ENCODE measurements at places on chromosomes 7 and 10.

- DNase-seq, result no peak
These were observed 8.2 kb downstream of the TWIST1 start for GRCh38 chr7:19109000-19109946.

GRCh38 chr7:137441451-137441850 is 97.9 kb upstream of the PTN start:
- DNase-seq, result no peak

GRCh38 chr10:111102359-111102837 is 25.6 kb downstream of the ADRA2A start:
- no peak for DNase-seq

GRCh38 chr10:17647326-17647725 is 3.4 kb downstream of the STAM start:
- DNase-seq, result no peak

- DNase-seq, result no peak
These were observed 42.0 kb downstream of the MYL10 start for GRCh38 chr7:101586906-101587677.

- DNase-seq, result no peak
These were observed 269.7 kb upstream of the TPK1 start for GRCh38 chr7:145105561-145105960.

- DNase-seq, result no peak
These were observed 109.2 kb downstream of the TRIL start for GRCh38 chr7:28848906-28849305.

- no peak for DNase-seq
These were observed 40.3 kb downstream of the CPVL start for GRCh38 chr7:29105752-29106668.

DNA sequence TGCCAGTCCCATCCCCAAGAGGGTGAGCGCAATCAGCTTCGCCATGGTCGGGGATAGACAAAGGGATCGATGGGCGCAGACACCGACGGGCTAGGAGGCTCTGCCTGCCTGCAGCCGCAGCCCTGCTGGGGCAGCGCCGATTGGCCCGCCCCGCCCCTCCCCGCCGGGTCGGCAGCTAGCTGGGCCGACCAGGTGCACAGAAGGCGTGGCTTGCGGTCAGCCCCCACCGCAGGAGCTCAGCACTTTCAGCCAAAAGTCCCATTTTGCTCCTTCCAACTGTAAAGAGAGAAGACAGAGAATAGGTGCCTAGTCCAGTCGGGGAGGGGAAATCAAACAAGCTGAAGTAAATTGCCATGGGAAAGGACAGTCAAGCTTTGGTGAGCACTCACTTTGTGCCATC is at the start of gene PON1:
TSS of gene PON1 (minus strand) at position 102 of the 400 bp plus-strand sequence. CDS start at position 45, 57 bp downstream.
- no peak for DNase-seq

DNA sequence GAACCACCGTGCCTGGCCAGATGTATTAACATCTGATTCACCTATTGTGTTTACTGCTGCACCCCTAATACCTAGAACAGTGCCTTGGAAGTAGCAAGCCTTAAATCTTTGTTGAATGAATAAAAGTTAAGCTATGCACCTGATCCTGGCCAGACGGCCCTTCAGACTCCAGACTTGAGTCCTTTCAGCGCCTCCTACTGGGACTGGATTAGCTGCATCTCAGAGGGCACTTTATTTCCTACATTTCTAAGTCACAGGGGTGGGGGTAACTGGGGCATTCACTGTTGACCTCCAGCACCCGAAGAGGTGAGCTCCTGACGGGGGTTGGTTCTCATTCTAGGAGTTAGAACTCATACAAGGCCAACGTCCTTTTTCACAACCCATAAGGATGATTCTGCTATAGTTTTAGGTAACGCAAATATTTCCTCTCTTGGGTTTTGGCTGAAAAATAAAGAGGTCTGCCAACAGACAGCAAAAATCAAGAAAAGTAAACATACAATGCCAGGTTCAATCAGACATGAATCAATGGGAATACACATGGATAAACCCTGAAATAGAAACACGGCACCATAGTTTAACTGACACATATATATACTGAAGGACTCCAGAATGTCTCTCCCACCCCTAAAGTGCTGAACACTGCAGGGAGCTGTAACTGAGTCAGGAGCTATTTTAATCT is 48.0 kb upstream of the DLG5 start:
- no peak for DNase-seq

GRCh38 chr10:116096526-116096925 is 176.5 kb downstream of the GFRA1 start:
- no peak for DNase-seq

DNA sequence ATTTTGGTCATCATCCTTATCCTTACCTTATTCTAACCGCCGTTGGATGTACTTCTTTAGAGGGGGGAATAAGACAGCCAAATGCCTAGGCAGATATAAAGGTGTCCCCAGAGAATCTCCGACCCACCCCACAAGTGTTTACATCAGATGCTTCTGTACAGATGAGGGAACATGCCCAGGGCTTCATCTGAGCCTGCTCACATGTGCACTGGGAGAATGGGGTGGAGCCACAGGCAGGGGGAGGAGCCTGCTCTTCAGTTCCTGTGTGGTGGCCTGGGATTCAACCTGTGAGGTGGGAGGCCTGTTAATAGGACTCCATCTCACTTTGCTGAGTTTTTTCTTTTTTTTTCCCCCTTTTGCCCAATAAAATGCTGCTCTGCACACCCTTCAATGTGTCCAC is 27.6 kb upstream of the OPTN start:
- DNase-seq, result no peak

GRCh38 chr7:15936991-15937390 is 250.5 kb upstream of the MEOX2 start:
- no peak for DNase-seq

GRCh38 chr7:111516612-111517011 is 45.7 kb downstream of the IMMP2L start:
- no peak for DNase-seq

- DNase-seq, result no peak
These were observed 718.8 kb downstream of the MAGI2 start for GRCh38 chr7:78734626-78735025.

DNA sequence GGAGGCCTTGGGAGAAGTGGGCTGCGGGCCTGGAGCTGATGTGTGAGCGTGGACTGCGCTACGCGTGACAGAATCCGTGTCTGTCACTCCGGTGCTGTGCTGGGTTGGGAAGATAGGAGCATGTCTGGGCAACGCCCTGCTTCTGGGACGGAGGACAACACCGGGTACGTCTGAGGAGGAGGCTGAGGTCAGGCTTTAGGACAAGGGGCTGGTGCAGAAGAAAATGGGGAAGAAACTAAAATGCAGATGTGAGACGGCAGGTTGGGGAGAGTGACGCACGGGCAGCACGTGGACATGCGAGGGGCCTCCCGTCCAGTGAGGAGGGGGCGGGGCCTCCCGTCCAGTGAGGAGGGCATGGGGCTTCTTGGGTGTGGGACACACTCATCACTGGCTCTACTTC is 207.4 kb downstream of the DNAJB6 start:
- no peak for DNase-seq

- DNase-seq, result no peak
These were observed 42.1 kb downstream of the EBF3 start for GRCh38 chr10:129921801-129922597.

- DNase-seq, result no peak
These were observed 371.1 kb upstream of the NFE2L3 start for GRCh38 chr7:25780904-25781303.

GRCh38 chr10:107520348-107520747 is 355.8 kb upstream of the SORCS1 start:
- DNase-seq, result no peak

GRCh38 chr10:59323036-59323459 is 39.3 kb downstream of the FAM13C start:
- no peak for DNase-seq

GRCh38 chr7:35658606-35659201 is 36.2 kb downstream of the HERPUD2 start:
- DNase-seq, result no peak

DNA sequence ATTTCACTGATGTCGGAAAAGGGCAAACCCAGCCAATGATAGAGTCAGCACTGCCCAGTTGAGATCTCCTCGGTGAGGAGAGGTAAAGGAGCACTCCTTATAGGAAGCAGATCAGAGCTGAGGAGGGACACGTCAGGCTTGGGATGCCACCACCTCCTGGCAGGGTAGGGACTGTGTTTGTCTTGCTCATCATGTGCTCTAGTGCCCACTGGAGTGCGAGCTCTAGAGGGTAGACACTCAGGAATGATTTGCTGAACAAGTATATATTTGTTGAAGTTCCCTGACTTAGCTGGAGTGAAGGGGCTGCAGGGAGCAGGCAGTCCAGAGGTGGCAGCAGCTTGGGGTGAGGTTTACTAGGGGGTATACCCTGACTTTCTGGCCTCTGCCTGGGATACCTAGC is 146.5 kb downstream of the NOC3L start:
- DNase-seq, result no peak

DNA sequence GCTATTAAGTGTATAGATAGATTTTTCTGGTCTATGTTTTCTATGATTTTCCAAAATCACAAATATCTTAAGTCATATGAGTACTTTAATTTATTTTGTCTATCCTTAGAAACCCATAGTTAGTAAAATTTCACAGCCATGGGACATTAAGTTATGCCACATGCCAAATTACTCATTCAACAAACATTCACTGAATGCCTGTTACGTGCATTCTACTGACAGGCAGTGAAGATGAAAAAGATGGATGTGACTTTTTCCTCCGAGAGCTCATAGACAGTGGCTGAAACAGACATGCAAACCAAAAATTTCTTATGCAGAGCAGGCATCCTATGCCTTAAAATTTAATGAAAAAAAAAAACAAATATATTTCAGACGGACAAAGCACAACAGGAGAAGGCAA is 84.9 kb downstream of the CHRM2 start:
- no peak for DNase-seq

DNA sequence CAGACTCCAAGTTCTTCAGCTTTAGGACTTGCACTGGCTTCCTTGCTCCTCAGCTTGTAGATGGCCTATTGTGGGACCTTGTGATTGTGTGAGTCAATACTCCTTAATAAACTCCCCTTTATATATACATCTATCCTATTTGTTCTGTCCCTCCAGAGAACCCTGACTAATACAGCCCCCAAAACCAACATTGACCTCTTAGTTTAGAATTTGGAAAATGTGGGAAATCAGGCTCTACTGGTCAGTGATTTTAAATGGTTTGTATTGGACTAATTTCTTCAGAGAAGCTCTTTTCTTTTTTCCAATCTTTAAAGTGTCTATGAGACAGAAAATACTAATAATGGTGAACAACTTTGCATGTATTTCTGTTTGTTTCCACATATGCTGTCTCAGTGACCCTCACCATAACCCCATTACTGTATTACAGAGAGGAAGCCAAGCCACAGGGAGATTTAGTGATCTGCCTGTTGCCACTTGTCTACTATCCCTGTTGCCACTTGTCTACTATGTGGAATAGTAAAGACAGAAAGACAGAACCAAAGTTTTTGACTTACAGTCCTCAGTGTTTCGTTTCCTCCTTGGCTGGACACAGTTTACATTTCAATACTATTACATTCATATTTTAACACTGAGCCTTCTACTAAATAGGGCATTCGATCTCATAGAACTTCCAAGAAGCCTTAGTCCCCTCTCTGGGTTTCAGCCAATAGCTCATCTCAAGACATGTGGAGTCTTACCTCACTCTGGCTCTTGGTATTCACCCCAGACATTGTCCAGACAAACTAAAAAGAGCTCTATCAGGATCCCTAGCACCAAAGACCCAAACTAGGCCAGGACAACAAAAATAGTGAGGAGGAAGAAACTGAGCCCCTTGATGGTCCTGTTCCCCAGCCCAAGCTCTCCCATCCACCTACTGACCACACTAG is 121.0 kb downstream of the AKR1D1 start:
- DNase-seq, result no peak

- no peak for DNase-seq
These were observed 779 bp upstream of the ADCK2 start for GRCh38 chr7:140671966-140672365.

Data from stimulated activated CD4-positive, alpha-beta T cell treated with anti-CD3 and anti-CD28 coated beads, Interleukin-4, amount 100 ng/mL, for 48 hours (primary cell).